Stimulated activated CD4-positive, alpha-beta T cell treated with anti-CD3 and anti-CD28 coated beads, Interleukin-12 subunit alpha, Interleukin-12 subunit beta, amount 100 ng/mL, for 48 hours (primary cell): ENCODE measurements at places on chromosomes 6 and 20.

- DNase-seq: no peak
Measured at GRCh38 chr20:58660855-58661597, 9.9 kb downstream of the STX16 start.

DNA sequence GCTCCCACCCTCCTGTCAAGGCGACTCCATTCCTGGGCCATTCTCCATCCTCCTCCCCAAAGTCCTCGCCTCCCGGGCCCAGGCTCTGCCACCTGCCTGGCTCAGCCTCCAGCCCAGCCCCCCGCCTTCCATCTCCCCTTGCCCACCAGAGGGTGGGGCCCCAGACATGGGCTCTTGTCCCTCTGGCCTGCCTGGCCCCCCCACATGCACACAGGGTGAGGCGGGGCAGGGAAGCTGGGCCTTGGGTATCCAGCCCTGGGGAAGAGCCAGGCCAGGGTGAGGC is 95.2 kb downstream of the YTHDF1 start:
- no peak for DNase-seq

- no peak for DNase-seq
Measured at GRCh38 chr6:111980971-111981840, 72.7 kb upstream of the CCN6 start.

DNA sequence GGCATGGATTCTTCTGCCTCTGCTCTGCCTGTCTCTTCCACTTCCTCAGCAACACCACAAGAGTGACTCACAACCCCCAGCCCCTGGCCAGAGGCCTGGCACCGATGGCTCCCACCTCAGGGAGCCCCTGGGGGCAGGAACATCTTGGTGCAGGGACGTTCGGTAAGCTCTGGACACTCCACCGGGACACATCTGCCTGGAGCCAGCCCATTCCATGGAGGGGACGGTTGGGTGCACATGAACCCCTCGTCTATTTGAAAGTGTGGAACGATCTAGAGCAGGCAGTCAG is 246.5 kb downstream of the ERMARD start:
- DNase-seq: no peak

- DNase-seq: no peak
Measured at GRCh38 chr6:106825156-106825555, 149.4 kb downstream of the CD24 start.

GRCh38 chr6:37840143-37840939 is 20.8 kb downstream of the ZFAND3 start:
- DNase-seq: no peak

- DNase-seq: no peak
Measured at GRCh38 chr6:24089736-24090135, 36.3 kb upstream of the NRSN1 start.

DNA sequence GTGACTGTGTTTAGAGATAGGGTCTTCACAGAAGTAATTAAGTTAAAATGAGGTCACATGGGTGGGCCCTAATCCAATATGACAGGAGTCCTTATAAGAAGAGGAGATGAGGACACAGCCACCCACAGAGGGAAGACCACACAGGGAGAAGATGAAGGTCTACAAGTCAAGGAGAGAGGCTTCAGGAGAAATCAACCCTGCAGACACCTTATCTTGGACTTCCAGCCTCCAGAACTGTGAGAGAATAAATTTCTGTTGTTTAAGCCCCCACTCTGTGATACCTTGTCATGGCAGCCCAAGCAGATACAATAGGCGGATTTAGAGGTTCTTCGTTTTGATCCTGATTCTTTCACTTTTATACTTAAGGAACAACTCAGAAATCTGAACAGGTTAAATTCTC is 63.5 kb upstream of the NEDD9 start:
- DNase-seq: no peak

GRCh38 chr6:6730831-6731230 is 142.3 kb downstream of the LY86 start:
- no peak for DNase-seq

- no peak for DNase-seq
Measured at GRCh38 chr20:31712112-31712553, 10.5 kb downstream of the BCL2L1 start.
